ENCODE measurements at places on chromosomes 16 and 17.

GRCh38 chr17:68801335-68802247 is 153.6 kb downstream of the ABCA8 start:
- no peak for DNase-seq

DNA sequence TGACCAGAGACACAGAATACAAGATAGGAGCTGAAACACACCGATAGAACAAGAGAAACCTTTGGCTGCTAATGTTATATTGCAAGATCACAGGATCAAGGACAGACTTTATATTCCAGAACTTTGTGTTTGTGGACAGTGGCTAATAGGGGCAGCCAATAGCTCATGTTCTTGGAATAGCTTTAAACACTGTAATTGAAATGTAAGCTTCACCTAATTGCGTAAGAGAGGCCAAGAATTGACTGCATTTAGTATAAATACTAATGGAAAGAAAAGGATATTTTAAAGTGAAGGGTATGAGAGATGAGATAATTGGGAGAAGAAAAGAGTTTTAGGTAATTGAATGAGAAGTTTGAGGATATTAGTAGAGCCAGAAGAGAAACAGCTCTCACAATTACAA is 758.8 kb downstream of the CDH11 start:
- no peak for DNase-seq

- DNase-seq: no peak
Measured at GRCh38 chr17:78946631-78947030, 21.4 kb upstream of the TIMP2 start.

GRCh38 chr17:58417300-58418092 is at the start of gene RNF43:
Gene RNF43 (minus strand): TSS chr17:58417534. CDS start chr17:58415577, 1,957 bp downstream.
- DNase-seq: peak; percentile 72

DNA sequence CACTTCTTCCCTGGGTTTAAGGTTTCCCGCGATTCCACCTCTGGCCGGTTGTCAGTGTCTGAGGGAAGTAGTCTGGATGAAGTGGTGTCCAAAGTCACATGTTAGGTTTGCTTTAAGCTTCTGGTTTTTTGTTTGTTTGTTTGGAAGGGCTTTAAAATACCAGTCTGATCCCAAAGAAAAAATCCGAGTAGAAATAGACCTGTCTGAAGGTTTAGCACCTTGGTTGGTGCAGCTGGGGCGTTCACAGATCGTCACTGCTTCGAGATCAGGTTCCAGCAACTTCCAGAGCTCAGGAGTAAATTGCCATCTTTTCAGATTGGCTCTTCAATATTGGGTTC is 567 bp downstream of the TMEM97 start:
- no peak for DNase-seq

GRCh38 chr17:830950-831349 is 48.8 kb downstream of the MRM3 start:
- DNase-seq: no peak

DNA sequence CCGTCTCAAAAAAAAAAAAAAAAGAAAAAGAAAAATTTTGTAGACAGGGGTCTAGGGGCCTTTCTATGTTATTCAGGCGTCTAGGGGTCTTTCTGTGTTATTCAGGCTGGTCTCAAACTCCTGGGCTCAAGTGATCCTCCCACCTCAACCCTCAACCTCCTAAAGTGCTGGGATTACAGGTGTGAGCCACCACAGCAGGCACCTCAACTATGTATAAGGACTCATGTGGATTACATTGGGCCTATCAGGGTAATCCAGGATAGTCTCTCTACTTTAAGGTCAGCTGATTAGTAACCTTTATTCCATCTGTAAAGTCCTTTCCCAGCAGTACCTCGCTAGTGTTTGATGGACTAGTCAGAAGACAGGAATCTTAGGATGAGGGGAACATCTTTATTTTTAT is 22.4 kb downstream of the TADA2A start:
- DNase-seq: no peak

GRCh38 chr17:44688675-44689476 is 700 bp downstream of the CCDC43 start:
- no peak for DNase-seq

DNA sequence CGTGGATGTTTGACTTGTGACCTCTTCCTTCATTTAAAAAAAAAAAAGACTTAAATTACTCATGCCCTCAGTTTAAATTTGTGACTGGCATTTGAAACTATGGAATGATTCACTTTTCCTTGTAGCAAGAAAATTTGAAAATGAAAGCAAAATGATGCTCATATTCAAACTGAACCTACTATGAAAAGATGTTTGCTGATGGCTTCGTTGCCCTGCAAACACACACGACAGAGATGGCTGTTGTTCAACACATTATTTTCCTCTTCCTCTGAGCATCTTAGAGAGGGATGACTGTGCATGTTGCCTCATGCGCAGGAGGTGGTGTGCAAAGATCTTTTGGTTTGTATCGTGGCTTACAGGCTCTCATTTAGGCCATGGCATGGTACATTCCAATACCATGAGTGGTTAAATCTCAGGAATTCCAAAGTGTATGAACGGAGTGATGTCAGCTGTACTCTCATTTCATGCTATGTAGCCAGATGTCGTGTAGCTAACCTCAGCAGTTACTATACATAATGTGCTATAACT is 164.5 kb downstream of the PRKCA start:
- no peak for DNase-seq

DNA sequence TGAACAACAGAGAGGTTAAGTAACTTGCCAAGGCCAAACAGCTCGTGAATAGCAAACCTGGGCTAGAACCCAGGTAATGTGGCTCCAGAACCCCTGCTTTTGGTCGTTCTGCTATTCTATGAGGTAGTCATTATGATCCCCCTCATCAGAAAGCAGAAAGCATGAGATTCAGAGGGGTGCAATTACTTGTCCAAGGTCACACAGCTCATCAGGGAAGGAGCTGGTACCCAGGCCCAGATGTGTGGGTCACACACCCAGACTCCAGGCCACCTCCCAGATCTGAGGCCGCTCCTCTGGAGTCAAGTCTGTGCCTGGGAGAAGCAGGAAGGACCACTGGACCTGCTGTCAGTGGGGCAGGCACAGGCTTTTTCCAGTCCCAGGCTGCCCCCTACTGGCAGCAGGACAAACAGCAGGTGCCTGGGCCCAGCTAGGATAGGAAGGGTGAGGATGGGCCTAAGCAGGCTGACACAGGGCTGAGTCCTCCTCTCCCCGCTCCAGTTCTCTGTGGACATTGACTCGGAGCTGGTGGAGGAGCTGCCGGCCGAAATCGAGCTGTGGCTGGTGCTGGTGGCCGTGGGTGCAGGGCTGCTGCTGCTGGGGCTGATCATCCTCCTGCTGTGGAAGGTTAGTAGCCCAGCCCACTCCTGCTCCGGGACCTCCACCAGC is 7.8 kb upstream of the PDK2 start:
- DNase-seq: peak; percentile 88

- DNase-seq: no peak
Measured at GRCh38 chr16:9596788-9597187, 505.3 kb downstream of the HAPSTR1 start.
